ENCODE measurements at places on chromosomes 6 and 20. TPM values are rescaled to one million over a fixed set of nuclear protein-coding genes. Genes with fewer than 3 reads are reported as not detected.

The NKAIN2 gene
- not detected for total RNA-seq

The FAM209B gene
- 0.52 TPM for total RNA-seq

The NOX3 gene
- not detected for total RNA-seq

The RUNX2 gene
- 0.91 TPM for total RNA-seq

The SS18L1 gene
- 9.9 TPM for total RNA-seq

The HLA-DPA1 gene
- total RNA-seq = 7.6 TPM

The HRH3 gene
- total RNA-seq = not detected
